ENCODE measurements at places on chromosomes 7 and 10.

- DNase-seq, result no peak
Measured at GRCh38 chr10:84375011-84375410, 46.6 kb downstream of the CCSER2 start.

DNA sequence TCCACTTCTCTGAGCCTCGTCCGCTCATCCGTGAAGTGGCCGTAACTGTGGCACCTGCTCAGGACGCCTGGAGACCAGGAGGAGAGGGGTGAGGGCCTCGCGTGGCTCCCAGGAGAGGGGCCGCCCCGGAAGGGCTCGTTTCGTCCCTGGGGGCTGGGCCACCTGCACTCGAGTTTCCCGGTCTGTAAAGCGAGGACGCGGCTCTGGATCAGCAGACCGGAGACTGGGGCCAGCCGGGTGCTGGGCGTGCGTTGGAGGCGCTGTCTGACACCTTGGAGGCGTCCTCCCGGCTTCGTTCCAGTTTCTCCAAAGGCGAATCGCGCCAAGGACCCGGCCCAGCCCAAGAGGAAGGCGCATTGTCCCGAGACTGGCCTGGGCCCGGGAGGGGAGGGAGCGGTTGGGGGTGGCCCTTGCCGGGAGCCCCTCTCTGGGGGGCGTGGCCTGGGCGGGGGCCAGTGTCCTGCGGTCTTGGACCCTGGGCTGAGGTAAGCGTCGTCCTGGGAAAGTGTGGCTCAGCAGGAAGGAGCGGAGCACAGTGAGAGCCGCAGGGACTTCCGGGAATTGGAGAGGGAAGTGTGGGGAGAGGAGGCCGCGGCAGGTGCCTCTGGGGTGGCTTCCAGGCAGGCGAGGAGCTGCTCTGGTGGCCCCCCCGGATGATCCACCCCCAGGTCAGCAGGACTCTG, 89.6 kb downstream of the FOXL3 start:
- no peak for DNase-seq

GRCh38 chr10:89481662-89482061, 53.7 kb downstream of the SLC16A12 start:
- DNase-seq, result peak; percentile 69

DNA sequence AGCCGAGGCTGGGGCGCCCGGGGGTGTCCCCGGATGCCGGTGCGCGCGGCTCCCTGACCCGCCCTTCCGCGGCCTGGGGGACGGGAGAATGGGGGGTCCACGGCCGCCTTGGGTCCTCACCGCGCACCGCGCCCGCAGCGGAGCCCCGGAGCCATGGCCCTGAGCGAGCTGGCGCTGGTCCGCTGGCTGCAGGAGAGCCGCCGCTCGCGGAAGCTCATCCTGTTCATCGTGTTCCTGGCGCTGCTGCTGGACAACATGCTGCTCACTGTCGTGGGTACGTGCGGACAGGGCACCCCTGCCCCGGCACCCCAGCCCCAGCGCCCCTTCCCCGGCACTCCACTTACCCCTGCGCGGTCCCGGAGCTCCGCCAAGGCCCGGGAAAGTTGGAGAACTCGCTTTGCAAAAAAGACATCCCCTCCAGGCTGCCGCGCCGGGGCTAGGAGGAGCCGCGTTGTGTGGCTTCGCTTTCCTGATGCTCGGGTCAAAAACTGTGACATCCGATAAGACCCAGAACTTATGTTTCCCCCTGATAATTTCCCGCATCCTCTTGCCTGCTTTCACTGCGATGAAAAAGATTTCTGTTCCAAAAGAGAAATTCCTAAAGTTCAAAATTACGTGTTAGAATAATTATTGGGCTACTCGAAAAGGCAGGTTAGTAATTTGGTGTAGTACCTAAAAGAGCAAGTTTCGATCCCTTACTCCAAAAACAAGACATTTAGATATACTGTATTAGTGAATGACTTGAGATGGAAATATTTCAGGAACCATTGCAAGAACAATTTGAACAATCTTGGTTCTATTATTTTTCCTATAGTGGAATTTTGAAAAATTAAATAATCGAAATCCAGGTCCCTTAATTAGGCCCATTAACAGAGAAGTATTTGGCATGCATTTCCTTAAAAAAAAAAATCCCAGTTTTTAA, 888 bp downstream of the SLC18A2 start:
- no peak for DNase-seq

GRCh38 chr10:132360766-132361447, 28.9 kb downstream of the LRRC27 start:
- peak; percentile 14 for DNase-seq

All from HTR-8/SVneo (cell line).